ENCODE measurements at places on chromosomes 11 and 22.
A peak's percentile ranks its signal among the peaks of the same experiment; 100 is the strongest.

DNA sequence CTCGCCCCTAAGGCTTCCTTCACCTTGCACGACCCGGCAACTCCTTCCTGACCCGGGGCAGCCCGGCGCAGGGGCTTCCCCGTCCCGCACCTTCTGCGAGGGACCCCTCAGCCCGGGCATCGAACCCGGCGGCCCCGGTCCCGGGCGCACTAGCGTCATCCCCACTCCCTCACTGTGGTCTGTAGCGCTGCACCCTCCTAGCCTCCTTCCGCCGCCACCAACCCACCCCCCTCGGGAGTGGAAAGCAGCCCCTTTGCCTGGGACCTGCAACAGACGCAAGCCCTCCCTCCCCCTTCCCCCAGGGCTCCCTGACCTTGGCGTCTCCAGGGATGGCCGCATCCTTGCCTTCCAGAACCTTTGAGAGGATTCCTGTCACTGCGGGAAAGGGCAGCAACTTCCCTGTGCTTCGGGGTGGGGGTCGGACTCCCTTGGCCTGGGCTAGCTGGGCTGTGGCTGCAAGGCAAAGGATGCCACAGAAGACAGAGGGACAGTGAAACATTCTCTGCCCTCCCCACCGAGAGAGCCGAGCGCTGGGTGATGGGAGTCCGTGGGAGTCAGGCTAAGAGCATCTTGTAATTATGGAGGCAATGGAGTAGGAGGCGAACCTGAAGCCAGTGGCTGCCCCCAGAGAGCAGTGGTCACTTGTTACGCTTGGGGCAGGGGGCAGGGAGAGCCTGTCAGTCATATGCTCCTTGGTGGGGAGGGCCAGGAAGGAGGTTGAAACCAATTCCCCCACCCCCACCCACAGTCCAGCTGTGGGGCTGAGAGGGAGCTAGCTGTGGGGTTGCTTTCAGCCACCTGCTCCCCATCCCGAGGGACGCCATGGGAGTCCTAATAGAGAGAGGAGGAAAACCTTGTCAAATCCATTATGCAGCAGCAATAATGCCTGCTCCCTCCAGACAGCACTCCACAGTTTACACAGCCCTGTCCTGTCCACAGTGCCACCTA is 920 bp downstream of the TMEM132A start:
- no peak for DNase-seq

DNA sequence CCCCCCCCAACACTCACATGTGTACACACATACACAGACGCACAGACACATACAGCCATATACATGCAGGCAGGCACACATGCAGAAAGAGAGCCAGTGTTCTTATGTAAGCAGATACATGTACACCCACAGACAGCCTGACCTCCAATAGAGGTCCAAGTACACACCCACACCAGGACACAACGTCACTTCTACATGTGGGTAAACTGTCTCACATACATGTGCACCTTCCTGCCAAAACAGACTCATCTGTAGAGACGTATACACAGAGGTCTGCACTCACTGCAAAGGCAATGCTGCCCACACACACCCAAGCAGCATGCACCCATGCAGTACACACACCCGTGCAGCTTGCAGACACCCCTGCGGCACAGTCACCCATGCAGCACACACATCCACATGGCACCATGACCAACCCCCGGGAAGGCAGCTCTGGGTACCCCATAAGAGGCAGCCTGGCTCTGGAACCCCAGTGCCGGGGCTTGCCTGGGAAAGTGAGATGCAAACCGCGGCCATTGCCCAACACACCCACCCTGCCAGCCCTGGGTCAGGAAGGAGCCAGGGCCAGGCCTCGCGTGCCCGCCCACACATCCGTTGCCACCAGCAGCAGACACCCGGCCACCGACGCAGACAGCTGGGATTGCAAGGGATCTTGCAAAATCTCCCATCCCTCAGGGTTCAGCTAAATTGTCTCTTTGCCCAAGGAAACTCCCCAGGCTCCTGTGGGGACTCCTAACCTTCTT is 10.1 kb downstream of the CASTOR1 start:
- no peak for DNase-seq

GRCh38 chr22:35538801-35539321 is 1.8 kb upstream of the RASD2 start:
- no peak for DNase-seq

DNA sequence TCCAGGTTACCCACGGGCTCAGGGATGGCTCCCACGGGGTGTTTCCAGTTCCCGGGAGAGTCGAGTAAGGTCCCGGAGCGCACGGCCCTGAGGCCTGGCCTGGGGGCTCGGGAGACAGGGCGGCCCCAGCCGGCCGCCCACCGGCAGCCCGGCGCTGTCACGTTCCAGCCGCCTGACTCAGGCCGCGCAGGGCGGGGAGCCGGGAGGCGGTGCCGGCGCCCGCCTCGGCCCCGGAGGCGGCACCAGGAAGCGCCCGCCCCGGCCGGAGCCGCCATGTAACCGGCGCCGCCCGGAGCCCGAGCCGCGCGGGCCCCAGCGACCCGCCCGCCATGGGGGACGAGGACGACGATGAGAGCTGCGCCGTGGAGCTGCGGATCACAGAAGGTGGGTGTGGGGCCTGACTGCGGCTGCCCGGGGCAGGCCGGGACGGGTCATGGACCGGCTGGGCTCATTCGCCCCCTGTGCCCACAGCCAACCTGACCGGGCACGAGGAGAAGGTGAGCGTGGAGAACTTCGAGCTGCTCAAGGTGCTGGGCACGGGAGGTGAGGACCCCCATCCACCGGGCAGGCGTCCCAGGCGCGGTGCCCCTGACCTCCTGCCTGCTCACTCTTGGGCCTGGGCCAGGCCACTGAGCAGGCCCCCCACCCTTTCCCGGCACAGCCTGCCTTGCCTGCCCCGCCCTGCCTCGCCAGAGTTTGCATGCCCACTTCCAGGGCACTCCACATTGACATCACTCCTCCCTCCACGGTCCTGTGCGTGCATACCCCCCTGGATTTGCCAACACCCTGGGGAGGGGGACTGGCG is at the start of gene RPS6KA4:
Gene RPS6KA4, plus strand, starts transcription at position 256 of the 805 bp plus-strand sequence. Its CDS starts 74 bp downstream, at position 330.
- no peak for DNase-seq

DNA sequence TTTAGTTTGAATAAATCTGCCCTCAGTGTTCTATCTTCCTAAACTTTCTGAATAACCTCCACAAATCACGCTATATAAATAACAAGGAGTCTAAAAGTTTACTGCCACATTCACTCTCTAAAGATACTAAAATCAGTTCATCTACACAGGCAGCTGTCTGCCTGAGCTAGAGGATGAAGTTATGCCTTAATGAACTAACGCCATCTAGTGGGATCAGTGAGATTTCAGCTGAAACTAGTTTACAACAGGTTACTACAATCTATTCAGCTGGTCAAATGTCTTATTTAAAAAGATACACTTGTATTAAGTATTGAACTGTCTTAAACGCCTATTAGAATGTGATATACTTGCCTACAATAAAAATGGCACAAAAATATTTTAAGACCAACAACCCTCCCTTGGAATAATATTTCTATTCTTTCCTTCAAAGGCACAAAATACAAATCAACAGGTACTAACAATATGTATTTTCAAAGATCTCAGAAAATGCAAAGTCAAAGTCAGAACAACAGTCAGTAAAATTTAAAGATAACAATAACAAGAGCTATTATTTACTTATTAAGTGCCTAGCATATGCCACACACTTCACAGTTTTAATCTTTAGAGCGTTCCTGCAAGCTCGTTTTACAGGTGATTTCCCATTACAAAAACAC is 84.1 kb downstream of the LARGE2 start:
- DNase-seq: no peak

DNA sequence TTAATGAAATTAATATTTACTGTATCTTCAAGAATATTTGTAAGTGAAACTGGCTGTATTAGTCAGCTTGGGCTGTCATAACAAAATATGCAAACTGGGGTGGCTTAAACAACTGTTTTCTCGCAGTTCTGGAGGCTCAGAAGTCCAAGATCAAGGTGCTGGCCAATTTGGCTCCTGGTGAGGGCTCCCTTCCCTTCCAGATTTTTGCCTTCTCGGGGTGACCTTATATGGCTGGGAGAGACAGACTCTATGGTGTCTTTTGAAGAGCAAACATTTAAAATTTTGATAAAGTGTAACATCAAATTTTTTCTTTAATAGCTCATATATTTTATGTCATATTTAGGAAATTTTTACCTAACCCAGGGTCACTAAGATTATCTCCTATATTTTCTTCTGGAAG is 30.2 kb downstream of the CSTPP1 start:
- no peak for DNase-seq

DNA sequence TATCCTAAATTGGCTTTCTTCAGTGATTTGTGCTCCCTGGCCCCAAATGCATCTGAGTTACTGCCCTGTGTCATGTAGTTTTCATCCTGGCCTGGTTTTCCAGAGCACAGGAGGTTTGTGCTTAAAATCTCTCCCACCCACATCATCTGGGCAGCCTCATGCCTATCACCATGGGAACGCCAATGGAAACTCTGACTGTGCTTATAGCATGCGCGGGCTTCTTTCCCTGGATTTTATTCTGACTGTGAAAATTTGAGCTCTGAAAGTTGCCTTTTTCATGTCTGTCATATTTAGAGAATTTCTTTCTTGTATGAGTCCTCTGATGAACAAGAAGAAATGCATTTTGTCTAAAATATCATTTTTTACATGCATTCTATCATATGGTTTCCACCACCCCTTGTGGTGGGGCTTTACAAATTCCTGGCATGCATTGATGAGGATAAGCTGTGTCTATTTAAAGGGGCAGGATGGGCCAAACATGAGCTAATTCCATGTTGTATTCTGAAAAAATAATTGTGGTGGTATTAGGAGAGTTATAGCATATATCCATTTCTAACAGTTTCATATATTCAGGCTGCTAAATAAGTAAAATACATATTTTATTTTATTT is 55.1 kb downstream of the IRAG1 start:
- DNase-seq: no peak

DNA sequence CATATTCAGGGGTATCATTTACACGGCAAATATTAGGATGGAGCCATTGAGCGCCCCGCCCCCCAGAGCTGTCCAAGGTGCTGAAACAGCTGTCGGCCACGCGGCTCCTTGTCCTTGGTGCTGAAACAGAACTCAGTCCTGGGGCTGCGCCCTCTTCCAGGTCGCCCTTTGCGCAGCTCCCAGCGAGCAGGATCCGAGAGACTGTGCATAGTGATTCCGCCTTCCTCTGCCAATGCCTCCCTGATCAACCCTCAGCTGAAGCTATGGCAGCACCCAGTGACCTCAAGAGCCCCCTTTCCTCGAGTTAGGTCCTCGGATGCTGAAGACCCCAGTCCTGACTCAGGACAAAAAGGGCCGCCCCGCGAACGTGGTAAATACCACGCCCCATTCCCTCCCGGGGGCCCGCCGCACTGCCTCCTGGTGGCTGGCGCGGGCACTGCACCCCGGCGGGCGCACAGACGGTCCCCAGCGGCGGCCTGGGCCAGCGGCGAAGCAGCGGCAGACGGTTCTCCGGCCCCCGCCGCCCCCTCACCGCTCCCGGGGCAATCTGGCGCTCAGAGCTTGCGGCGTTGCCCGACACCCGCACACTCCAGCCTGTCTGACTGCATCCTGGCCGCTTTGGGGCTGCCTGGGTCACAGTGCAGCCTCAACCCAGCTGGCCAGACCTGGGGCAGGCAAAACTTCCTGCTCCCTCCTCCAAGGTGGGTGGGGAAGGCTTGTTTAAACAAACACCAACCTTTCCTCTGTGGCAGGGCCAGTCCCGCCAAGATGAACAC is 13.4 kb downstream of the SYT7 start:
- no peak for DNase-seq

DNA sequence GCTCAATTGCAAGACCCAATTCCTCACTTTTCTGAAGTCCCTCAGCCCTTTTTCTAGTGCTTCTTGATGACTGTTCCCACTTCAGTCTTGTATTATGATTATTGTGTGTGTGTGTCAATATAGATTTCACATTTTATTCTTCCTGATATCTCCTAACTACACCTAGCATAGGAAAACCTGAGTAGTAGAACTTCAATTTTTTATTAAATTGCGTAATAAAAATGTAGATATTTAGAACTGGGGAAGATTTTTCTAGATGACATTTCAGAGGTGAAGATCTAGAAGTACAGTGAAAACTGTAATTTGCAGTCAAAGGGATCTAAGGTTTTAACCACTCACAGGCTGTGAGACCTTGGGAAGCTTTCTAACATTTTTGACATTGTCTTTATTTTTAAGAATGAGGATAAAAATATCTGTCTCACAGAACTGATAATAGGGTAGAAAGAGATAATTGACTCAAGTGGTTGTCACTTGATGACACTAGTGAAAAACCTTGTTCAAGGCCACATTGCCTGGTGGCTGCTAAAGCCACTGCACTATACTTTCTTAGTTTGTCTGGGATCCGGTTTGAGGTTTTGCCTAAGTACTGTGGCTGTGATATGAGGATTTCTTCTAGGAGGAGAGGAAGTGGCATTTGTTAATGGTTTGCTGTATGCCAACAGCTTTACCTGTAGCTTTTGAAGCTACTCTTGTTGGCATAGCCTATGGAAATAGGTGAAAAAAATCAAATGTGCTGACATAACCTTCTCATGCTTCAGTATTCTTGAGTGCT is 32.2 kb upstream of the SESN3 start:
- no peak for DNase-seq

- DNase-seq: no peak
These were observed 167.3 kb downstream of the TBC1D22A start for GRCh38 chr22:46929710-46930204.

DNA sequence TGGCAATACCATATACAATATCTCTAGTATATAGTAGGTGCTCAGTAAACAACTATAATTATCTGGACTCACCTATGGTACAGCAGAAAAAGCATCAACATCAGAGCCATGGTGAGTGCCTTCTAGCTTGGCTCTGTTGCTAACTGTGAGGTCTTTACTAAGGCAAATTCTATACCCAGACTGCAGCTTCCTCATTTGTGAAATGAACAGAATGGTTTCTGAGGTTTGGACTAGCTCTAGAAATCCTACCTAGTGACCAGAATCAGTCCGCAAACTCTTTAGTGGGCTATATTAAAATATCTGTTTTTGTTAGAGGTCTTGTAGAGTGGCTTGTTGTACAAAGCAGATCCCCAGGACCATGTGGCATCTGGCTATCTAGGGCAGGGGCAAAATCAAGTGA is 3.7 kb downstream of the MS4A1 start:
- no peak for DNase-seq

- peak; percentile 19 for DNase-seq
These were observed 12.8 kb upstream of the HYLS1 start for GRCh38 chr11:125874556-125875124.

DNA sequence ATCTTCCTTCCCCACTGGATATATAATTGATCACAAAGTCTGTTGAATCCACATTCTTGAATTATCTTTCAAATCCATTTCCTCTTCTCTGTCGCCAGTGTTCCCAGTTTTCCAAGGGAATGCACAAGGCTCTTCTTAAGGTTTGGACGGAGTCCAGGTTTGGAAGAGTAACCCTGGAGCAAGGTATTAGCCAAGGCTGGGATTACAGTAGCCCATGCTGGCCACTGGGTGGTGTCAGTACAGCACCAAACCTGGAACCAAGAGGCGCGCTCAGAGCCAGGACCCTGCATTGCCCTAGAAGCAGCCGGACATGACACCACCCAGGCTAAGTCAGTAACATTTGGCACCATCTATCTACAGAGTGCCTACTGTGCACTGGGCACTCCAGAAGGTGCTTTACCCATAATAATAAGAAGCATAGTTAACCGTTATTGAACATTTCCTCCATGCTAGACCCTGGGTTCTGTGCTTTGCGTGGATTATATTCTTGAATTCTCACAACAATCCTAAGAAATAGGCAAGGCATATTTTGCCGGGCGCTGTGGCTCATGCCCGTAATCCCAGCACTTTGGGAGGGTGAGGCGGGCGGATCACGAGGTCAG is 48.0 kb upstream of the CLPB start:
- DNase-seq: peak; percentile 27
